Activated T-helper 1 cell treated with anti-CD3 and anti-CD28 coated beads, Interleukin-2, amount 50 U/mL, for 16 hours (primary cell): ENCODE measurements at places on chromosomes 1 and 21.

DNA sequence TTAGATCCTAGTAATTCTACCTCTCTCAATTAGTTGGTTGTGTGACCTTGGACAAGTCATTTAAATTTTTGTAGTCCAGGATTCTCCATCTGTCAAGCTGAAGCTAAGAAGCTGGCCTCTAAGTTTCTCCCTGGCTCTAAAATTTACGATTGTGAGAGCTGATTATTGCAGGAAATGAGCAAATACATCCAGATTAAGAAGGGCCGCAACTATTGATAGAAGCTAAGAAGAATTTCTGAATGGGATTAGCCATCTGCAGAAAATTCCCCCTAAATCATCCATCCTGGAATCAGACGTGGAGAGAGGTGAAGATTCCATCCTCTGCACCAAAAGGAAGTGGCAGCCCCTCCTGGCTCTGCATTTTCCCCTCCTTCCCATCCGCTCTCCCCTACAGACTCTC lies 55.0 kb downstream of the HIVEP3 start:
- no peak for DNase-seq

DNA sequence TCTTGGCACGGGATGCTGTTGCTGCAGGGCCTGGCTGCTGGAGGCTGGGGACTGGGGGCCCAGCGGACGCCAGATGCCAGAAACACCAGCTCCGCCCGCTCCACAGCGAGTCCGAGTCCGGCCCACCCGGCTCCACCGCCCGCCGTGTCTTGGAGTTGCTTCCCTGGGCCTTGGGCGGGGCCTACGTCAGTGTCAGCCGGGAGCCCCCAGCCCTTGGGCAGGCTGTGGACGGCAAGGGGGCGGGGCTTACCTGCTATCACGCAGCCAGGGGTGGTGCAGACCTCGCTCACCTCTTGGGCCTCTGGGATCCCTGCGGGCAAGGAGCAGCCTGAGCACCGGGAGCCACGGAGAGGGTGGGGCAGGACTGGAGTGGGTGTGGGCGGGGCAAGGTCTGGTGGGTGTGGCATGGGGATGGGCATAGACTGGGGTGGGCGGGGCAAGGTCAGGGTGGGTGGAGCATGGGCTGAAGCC lies 21.8 kb downstream of the MMEL1 start:
- DNase-seq = peak; percentile 2

DNA sequence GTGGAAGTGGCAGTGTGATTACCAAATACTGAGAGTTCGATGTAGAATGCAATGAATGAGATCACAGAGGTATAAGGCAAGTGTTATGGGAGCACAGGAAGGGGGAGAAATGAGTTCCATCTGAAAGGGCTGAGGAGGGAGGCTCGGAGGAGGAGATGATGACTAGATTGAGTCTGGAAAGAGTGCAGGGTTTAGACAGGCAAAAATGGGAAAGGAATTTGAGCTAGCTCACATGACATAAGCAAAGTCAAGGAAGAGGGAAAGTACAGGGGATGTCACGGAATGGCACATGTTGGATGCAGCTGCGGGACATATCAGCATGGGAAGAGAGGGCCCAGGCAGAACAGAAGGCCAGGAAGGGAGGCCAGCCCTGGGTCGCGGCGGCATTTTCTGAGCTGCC lies 132.7 kb downstream of the RUNX1 start:
- no peak for DNase-seq

- DNase-seq = no peak
These were observed 80.0 kb downstream of the SLC25A24 start for GRCh38 chr1:108120163-108120562.

GRCh38 chr1:6396998-6397397 lies 3.4 kb upstream of the ACOT7 start:
- no peak for DNase-seq

- DNase-seq = no peak
These were observed 14.9 kb upstream of the CD5L start for GRCh38 chr1:157856538-157856937.

DNA sequence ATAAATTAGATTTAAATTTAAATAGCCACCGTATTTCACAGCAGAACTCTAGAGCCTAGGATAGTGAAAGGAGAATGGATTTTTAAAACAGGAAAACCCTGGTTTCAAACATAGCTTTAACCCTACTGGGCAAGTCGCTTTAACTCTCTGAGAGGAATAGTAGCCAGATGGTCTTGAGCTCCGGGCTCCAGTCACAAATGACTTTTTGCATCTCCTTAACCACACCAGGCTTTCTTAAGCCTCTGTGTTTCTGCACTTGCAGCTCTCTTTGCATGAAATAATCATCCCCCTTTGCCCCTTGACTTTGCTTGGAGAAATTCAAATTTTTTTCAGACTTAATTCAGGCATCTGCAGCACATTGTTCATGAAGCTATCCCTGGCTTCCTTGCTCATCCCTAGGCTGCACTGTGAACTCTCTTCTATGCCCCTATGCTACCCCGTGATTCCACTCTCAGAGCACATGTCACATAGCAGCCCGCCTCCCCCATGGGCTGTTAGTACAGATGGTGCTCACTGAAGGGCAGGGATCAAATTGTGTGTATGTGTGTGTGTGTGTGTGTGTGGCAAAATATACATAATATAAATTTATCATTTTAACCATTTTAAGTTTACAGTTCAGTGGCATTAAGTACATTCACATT lies 68.8 kb upstream of the DAB1 start:
- no peak for DNase-seq

GRCh38 chr1:157181258-157181657 lies 43.1 kb upstream of the ETV3 start:
- no peak for DNase-seq

DNA sequence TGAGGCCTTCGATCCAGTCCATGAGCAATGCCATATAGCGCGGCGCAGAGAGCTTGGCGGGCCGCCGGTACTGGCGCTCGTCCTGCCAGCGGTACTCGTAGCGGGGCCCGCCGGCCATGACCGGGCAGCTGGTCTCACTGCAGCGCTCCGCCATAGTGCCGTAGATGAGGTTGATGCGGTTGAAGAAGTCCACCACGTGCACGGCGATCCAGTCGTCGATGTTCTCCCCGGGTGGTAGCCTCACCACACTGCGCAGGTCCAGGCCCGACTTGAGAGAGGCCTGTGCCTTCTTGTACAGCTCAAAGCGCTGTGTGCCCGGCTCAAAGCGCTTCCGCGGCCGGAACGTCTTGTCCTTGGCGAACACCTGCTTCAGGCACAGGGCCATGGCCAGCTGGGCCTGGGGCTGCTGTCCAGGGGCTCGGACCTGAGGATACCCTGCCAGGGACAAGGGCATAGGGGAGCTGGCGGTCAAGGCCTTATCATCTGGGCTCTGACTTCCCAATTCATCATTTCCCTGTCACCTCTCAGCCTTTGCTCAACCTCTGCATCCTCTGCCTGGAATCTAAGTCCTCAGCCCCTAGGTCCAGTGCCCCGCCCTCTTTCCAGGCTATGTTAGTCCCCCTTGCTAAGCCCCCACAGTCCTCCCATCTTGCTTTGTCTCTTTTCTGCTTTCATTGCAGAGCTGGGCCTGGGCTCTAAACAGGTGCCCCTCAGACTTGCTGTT lies 3.5 kb downstream of the MOB3C start:
- DNase-seq = no peak
